ENCODE measurements at places on chromosomes 3 and 15.

DNA sequence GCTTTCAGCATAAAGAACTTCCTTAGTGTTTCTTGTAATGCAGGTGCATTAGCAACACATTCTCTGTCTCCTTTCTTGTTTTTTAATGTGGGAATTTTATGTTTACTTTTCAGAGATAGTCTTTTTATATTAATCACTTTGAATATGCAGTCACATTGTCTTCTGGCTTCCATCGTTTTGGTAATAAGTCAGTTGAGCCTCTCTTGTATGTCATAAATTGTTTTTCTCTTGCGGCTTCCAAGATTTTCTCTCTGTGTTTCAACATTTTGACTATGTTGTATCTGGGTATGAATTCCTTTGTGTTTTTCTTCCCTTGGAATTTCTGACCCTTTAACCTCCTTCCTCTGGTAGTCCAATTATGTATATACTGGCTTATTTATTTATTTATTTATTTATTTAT, 25.3 kb downstream of the GABRG3 start:
- no peak for DNase-seq

DNA sequence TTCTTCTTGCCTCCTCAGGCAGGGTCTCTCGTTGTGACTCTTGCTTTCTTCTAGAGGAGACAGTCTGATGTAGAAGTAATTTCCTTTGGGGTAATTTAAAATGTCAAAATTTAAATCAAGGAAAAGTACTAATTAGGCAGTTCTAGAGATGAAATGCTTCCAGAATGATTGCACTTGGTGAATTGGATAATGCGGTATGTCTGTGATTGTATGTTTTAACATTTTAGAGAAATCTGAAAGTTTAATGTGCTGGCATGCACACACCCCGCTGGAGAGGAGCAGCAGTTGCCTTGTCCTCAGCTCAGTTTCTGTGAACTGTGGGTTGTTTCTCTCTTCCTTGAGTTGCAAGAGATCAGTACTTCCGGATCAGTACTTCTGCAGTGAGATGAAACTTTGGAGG, 322.9 kb upstream of the CTDSPL start:
- DNase-seq = no peak

- DNase-seq = no peak
These were observed 52.1 kb upstream of the TLE3 start for GRCh38 chr15:70149667-70150404.

- no peak for DNase-seq
These were observed 28.7 kb downstream of the CMTM7 start for GRCh38 chr3:32420126-32421038.

DNA sequence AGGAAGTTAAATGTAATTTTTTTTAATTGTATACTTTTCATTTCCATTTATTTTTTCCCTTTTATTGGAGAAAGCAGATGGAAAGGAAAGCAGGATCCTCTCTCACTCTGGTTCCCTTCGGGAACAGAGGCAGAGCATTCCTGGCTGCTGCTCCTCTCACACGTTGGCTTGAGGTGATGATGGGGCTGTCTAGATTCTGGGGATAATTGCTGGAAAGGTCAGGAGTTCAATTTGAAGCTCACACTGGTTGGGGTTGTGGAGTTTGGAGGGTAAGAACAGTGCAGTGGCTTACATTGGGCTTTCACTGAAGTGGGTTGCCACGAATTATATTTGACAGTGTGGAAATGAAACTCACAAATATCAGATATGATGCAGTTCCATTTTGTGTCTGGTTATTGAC, 57.6 kb downstream of the RARB start:
- DNase-seq = no peak

- no peak for DNase-seq
These were observed 7.0 kb downstream of the GPR160 start for GRCh38 chr3:170044795-170045244.

- peak; percentile 72 for DNase-seq
These were observed 78.5 kb upstream of the CHD2 start for GRCh38 chr15:92821491-92822116.

- no peak for DNase-seq
These were observed 351 bp downstream of the INSYN1 start for GRCh38 chr15:73752806-73753193.

GRCh38 chr15:31158858-31159569, 57.5 kb upstream of the TRPM1 start:
- no peak for DNase-seq

DNA sequence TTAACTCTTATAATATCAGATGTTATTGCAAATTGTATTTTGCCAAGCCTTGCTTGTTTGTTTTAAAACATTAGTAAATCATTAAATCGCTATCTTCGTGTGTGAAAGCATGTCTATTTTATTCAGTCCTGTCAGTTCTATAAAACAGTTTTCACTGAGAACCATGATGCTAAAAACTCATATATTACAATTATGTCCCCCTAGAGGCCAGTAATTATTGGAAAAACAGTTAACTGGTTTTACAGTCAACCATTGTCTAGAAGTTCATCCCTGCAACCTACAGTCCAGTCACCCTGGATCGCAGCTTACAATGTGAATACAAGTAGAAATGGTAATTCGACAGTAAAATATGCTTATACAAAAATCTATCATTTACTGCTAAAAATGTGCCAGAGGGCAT, 311.5 kb upstream of the ROBO2 start:
- no peak for DNase-seq

DNA sequence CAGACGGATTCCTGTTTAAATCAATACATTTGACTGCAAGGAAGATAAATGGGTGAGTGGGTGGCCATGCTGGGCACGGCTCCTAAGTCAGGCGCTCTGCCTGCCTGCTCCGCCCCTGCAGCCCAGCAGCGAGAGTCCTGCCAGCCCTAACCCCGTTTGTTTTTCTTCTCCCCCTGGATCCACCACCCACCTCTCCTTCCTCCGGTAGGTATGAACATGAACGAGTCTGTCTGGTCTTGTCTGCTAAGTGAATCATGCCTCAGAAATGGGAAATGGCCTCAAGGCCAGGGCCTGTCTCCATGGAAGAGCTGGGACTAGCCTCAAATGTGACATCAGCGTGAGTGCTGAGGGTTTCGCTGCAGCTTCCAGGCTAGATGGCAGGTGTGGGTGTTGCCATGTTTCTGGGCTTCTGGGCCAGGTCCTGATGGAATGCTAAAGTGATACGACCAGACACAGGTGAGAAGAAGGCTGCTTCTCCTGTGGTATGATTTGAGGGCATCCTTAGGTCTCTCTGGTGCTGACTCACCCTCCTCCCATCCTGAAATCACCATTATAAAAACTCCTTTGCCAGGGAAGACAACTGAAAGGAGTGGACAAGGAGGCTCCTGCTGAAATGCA, 5.6 kb upstream of the FEM1B start:
- DNase-seq = no peak

- DNase-seq = no peak
These were observed 2.5 kb downstream of the ALDH1A2 start for GRCh38 chr15:58062983-58063382.

DNA sequence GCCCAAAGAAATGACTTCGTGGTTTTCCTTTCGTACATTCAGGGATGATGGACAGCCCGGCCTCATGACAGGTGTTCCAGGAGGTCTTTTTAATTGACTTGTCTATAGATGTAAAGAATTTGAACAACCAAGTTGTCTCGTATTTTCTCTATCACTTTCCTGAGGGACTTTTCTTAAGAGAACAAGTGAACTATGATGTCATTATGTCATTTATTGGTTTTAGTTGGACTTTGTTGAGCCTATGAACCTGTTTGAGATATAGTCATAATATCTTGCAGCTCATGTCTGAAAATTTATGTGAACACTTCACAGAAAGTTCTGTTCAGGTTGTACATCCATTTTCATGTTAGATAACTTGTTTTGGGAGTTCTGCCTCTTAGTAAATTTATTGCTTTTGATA, 89.2 kb downstream of the RBMS3 start:
- DNase-seq = no peak

GRCh38 chr3:13132281-13132680, 59.1 kb upstream of the IQSEC1 start:
- no peak for DNase-seq

GRCh38 chr3:188670446-188670845, 501.3 kb upstream of the TPRG1 start:
- no peak for DNase-seq

DNA sequence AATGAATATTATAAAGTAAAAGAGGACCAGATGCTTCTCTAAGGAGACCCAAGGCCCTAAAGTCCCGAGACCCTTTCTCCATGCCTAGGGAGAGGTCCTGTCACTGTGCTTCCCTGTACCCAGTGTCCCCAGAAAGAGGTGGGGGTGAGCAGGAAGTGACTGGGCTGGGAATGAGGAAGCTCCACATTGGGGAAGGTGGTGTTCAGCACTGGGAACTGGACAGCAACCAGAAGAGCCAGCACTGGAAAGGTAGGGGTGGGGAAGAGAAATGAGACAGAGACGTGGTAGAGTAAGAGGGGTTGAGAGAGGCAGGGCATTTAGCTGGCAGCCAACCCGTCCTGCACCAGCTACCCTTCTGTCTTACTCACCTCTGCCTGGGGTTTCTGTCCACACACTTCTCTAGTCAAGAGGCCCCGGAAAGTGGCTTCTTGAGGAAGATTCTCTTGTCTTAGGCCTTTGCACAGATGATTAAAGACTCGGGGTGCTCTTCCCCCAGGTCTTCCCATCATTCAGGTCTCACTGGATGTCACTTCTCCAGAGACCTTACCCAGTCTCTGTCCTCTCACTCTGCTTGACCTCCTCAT, 12.2 kb downstream of the RRP9 start:
- no peak for DNase-seq

- no peak for DNase-seq
These were observed 156.1 kb upstream of the CGNL1 start for GRCh38 chr15:57220205-57220604.

- no peak for DNase-seq
These were observed 183.4 kb upstream of the THRB start for GRCh38 chr3:24678021-24678420.

GRCh38 chr15:58574631-58575030, 142.8 kb downstream of the LIPC start:
- no peak for DNase-seq

DNA sequence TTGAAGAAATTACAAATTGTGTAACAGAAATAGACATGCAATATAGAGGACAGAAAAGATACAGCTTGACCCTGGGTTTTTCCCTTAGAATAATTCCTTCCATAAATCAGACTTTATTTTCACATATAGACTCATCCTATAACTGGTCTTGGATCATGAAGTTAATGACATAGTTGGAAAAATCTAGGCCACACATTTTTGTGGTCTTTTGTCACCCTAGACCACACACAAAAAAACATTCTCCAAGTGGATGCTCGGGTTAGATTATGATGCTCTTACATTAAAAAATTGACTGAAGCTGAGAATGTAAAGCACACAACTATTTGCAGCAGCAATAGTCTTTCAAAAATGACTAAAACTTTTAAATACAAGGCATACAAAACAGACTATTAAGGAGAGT, 7.5 kb upstream of the PLA2G4D start:
- DNase-seq = no peak

DNA sequence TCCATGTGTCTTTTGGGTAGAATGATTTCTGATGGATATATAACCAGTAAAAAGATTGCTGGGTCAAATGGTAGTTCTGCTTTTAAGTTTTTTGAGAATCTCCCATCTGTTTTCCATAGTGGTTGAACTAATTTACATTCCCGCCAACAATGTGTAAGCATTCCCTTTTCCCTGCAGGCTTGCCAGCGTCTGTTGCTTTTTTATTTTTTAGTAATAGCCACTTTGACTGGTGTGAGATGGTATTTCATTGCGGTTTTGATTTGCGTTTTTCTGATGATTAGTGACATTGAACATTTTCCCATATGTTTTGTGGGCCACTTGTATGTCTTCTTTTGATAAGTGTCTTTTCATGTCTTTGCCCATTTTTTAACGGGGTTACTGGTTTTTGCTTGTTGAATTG, 36.3 kb upstream of the MB21D2 start:
- no peak for DNase-seq

DNA sequence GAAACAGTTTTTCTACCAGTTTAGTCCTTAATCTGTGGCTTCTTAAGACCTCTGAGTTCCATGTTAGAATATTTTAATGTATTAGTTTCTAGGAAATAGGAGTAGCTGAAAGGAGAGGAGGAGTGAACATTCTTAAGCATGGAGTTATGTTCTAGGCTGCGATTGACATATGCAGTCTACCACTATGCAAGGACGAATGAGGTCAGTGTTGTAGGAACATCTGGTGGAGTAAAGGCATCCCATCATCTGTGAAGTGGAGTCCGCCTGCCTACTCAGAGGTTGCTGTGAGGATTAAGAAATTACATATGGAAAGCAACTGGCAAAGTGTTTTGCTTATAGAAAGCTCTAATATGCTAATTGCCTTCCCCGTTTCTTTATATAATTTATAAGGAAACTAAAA, 45.1 kb downstream of the SNAPC5 start:
- no peak for DNase-seq

- DNase-seq = no peak
These were observed 97.2 kb upstream of the FLNB start for GRCh38 chr3:57910990-57911389.

GRCh38 chr15:56052395-56053045, 59.1 kb upstream of the NEDD4 start:
- DNase-seq = peak; percentile 13

GRCh38 chr15:101323793-101324523, 28.9 kb upstream of the SNRPA1 start:
- DNase-seq = no peak

GRCh38 chr3:152011812-152012735, 138.6 kb downstream of the SUCNR1 start:
- no peak for DNase-seq

- no peak for DNase-seq
These were observed 682 bp downstream of the ETFA start for GRCh38 chr15:76310475-76311099.

- no peak for DNase-seq
These were observed 244.0 kb downstream of the GABRG3 start for GRCh38 chr15:27214961-27215360.

- DNase-seq = no peak
These were observed 26.9 kb downstream of the LOXL1 start for GRCh38 chr15:73952913-73953750.

- DNase-seq = no peak
These were observed 111.0 kb upstream of the TBL1XR1 start for GRCh38 chr3:177308286-177308685.

DNA sequence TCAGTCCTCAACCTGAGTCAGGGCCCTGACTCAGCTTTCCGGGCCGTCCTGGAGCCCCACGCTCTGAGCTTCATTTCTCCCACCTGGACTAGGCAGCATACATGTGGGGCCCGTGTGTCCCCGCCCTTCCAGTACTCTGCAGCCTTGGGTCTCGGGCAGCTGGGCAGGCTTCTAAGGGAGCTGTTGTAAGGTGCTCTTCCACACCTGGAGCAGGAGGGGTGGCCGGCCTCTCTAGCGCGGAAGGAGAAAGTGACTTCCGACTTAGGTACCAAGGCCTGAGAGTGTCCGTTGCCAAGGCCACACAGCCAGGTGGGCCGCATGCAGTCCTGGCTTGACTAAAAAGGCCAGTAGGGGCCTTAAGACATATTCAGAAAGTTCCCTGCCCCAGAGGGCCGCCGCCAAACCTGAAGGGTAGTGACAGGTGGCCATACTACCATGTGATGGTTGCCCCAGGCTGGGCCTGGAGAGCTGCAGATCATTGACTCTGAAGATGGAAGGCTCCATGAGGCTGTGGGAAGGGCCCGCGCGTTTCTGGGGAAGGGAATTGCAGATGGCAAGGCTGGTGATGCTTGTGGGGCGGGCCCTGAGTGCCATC, 9.4 kb upstream of the SEMA3B start:
- no peak for DNase-seq

- no peak for DNase-seq
These were observed 71.0 kb downstream of the PPM1L start for GRCh38 chr3:160826991-160827390.
